ENCODE measurements at places on chromosomes 7 and 10.

DNA sequence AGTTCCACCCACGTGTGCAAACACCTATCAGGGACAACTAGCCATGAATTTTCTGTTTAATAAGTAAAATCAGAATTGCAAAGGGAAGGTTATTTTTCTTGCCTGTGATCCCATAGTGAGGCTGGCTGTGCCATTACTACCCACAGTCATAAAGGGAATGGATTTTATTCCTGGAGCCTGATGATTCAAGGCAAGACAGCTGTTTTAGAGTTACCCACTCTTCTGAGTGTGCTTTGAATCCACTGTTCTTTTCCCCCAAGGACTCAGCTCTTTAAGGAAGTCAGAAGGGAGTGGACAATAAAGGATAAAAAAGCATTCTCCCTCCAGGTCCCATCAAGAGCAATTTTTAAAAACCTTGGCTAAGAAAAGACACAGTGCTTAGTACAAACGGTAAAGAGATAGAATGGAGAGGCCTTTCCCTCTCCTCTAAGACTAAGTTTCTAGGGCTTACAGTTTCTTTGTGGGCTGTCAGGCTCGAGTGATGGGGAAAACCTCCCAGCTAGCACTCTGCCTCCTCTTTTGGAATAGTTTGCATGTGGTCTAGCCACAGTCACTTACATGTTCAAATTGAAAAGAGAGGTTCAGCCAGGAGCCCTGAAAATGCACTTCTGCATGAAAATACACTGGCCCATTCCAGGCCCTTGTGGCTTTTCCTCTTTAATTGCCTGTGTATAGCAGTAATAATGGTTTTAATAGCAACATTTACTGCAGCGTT is 5.1 kb upstream of the LRRC4 start:
- no peak for DNase-seq

GRCh38 chr10:48941427-48942075 is 1.9 kb upstream of the LRRC18 start:
- no peak for DNase-seq

GRCh38 chr7:112757337-112757736 is 32.9 kb downstream of the TMEM168 start:
- DNase-seq = no peak

DNA sequence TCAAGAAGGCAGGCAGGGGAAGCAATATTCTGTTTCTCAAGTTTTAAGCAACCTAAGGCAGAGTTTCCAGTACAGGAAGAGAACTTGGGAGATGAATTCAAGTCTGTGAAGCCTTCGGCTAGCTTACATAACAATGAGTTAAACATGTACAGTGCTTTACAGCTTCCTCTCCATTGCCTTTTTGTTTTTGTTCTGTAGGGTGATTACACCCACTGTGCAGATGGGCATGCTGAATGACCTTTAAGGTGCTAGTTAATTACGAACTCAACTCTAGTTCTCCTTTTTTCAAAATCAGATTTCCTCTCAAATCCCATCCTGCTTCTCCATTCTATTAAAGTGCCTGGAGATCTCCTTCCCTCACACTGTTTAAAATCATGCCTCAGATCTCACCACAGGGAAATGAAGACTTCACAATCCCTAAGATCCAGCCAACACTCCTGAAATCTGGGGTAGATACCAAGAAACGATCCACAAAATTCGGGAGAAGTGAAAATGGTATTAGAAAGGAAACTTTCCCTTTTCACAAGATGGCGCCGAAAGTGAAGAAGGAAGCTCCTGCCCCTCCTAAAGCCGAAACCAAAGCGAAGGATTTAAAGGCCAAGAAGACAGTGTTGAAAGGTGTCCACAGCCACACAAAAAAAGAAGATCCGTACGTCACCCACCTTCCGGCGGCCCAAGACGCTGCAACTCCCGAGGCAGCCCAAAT is 16.8 kb upstream of the MSMB start:
- no peak for DNase-seq

DNA sequence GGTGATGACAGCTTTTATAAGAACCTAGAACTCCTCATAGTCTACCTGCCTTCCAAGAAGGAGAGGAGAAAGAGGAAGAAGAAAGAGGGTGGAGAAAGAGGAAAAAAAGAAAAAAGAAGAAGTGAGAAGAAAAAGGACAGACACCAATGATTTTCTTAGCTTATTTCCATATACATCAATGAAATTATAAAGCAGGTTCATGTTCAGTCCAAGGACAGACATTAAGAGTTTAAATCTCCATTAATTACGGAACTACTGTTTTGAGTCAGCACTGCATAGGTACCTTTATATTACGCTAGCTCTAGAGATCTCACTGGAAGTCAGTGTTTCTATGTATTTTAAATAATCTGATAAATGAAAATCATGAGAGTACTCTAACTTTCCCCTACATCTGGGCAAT is 309.0 kb upstream of the HGF start:
- no peak for DNase-seq

Measured in esophagus squamous epithelium (tissue), 5 donors.